ENCODE measurements at places on chromosomes 13 and 19. TPM values are rescaled to one million over a fixed set of nuclear protein-coding genes. Genes with fewer than 3 reads are reported as not detected.

IRGC gene
- not detected for total RNA-seq

ADGRE3 gene
- not detected for total RNA-seq

CEACAM3 gene
- total RNA-seq: not detected

LRRC4B gene
- total RNA-seq: 12.3 TPM

TMEM91 gene
- 0.98 TPM for total RNA-seq

ICAM5 gene
- total RNA-seq: 0.53 TPM

AP1M2 gene
- total RNA-seq: 39.4 TPM

KLK12 gene
- total RNA-seq: not detected

TPT1 gene
- total RNA-seq: 1,612 TPM

ZNF221 gene
- total RNA-seq: 5.8 TPM

LILRB1 gene
- not detected for total RNA-seq

ZNF235 gene
- 4.2 TPM for total RNA-seq

DHDH gene
- total RNA-seq: 0.10 TPM

GDF15 gene
- total RNA-seq: 93.9 TPM

- no peak for DNase-seq
These were observed 9.0 kb upstream of the UFM1 start for GRCh38 chr13:38340624-38341023.

- DNase-seq: no peak
These were observed 3.1 kb upstream of the KLK3 start for GRCh38 chr19:50851620-50852019.

GRCh38 chr13:75173457-75174356 lies 308.3 kb downstream of the TBC1D4 start:
- peak; percentile 19 for DNase-seq

GRCh38 chr19:3112375-3113099 lies 18.4 kb downstream of the GNA11 start:
- no peak for DNase-seq

DNA sequence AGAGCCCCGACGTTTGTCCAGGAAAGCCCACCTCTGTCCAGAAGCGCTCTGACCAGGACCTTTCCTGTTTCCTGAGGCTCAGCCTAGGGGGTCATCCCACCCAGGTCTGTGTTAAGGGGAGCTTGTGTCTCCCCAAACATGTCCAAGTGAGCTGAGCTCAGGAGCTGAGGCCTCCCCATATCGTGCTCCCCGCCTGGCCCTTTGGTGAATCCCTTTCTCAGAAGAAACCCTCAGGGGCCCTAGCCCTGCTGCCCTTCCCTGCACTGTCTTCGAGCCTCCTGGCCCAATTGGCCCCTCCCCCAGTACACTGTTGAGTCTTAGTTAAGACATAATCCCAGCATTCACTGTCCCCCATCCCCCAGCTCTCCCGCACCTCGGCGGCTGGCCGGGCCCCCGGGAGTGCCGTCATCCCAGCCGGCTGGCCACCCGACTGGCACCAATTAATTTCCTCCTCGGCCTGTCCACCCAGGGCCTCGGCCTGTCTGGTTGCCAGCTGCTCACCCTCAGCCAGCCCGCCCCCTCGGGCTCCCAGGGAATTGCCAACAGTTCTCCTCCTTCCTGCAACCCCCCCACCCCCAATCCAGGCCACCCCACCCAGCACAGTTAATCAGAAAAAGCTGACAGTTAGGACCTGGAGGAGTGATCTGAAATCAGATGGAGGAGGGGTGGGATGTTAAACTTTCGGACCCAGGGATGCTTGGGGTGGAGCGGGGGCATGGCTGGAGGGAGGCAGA lies 13.6 kb downstream of the IER2 start:
- peak; percentile 99 for DNase-seq

- no peak for DNase-seq
These were observed 78.0 kb downstream of the KLF5 start for GRCh38 chr13:73136776-73137175.

GRCh38 chr19:18388100-18388959 lies 2.4 kb downstream of the GDF15 start:
- no peak for DNase-seq

- no peak for DNase-seq
These were observed 515 bp downstream of the UFM1 start for GRCh38 chr13:38350114-38350617.

DNA sequence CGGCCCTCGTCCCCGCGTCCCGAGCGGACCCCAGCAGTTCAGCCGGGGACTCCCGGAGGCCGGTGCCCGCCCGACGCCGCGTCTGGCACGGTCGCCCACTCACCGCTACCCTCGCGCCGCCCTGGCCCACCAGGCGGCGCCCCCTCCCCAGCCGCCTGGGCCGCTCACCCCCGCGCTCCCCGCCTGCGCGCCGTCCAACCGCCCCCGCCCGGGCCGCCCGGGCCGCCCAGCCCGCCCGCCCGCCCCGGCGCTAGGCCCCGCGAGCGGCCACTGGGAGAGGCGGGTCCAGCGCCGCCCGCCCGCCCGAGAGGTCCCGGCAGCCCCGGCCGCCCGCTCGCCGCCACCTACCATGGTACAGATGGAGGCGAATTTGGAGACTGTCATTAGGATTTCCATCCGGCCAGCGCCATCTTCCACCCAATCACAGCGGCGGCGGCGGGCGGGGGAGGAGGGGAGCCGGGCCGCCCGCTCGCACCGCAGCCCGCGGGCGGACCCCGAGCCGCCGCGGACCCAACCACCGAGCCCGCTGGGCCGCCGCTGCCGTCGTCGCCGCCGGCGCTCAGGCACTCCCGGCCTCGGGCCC lies at the start of gene USP12:
USP12 (minus strand) TSS at position 568 of the 583 bp plus-strand sequence; CDS start at position 396, 172 bp downstream.
- no peak for DNase-seq

- no peak for DNase-seq
These were observed 85.7 kb downstream of the LACC1 start for GRCh38 chr13:43965459-43965845.

GRCh38 chr19:29685326-29685725 lies 20.1 kb downstream of the PLEKHF1 start:
- DNase-seq: no peak

DNA sequence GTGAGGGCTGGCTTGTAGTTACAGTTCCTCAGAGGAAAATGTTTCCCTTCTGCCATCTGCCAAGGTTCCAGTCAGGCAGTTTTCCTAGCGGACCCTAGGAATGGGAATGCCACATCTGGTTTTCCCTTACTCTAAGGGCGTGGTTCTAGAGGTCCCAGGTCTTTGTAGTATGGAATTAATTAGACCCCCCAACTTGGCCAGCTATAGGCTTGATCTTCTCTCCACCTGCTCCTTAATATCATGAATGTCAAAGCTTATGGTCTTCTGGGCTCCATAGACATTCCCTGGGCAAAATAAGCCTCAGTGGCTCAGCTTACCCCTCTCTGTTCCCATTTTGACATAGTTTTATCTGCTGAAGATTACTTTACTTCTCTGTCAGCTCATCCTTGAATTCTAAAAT lies 70.0 kb downstream of the ZNF568 start:
- no peak for DNase-seq

- DNase-seq: no peak
These were observed 128.8 kb downstream of the STK24 start for GRCh38 chr13:98447881-98448641.

DNA sequence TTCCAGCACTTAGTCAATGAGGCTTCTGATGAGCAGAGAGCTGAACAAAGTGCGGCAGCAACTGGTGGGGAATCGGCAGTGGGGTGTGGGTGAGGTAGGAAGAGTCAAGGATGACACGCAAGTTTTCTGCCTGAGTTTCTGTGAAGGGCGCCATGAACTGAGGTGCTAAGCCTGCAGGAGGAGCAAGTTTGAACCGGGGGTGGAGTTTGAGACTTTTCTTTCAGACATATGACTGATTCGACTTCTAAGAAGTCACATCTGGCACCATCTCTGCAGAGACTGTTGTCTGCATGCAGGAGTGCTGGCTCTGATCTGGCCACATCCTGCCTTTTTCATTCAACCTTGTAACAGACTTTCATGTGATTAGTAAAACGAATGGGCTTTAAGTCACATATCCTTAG lies 14.8 kb upstream of the GPI start:
- no peak for DNase-seq

DNA sequence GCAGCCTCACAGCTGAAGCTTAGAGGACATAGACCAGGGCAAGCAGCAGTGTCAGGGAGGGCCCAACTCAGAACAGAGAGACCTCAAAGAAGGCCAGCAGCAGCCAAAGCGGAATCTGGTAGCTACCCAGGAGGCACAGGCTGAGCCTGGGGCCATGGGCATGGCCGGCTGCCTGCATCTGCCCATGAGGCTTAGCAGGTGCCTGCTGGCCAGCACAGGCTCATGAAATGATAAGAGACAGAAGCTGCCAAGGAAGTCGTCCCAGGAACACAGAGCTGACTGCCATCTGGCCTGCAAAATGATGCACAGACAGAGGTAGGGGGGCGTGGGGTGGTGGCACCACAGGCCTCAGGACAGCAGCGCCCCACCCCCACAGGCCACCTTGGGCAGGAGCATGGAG lies 29.2 kb downstream of the TUBA3C start:
- DNase-seq: no peak

DNA sequence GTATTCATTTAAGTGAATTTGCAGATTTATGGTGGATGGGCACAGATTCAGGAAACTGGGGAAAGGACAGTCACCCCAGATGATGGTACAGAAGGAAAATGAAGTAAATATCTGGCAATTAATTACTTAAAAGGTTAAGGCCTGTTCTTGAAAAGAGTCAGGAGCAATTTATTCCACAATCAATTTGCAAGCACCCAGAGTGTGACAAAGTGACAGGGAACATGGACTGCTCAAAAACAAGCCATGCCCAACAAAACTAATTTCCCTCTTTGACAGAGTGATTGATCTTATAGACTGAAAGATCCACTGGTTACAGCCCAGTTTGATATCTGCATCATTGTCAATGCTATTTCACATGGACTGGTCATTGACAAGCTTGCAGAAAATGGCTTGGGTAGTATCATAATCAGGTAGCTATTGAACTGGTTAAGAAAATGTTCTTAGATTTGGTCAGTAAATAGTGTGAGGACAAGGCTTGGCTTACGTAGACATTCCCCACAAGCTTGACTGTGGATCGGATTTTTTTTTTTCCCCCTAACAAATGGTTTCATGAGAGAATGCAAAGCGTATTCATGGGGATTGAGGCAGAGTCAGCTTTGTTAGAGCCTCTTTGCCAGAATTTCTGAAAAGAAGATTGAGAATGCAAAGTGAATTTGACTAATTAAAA lies 584.6 kb downstream of the GPC6 start:
- DNase-seq: no peak

- no peak for DNase-seq
These were observed 198.4 kb downstream of the POU4F1 start for GRCh38 chr13:78404846-78405360.

DNA sequence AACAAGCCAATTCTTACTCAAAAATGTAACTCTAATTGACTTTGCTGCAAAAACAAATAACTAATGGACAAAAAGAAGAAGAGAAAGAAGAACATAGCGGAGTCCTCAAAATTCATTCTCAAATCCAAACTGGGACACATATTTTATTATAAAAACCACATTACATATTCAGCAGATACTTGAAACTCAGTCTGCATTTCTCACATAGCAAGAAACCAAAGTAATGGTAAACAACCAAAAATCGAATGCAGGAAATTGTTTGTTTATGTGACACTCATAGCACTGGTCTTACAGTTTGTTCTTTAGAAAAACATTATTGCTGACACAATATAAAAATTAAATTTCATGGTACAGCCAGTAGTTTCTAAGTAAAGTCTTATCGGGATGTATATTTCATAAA lies 789.8 kb downstream of the SLITRK6 start:
- DNase-seq: no peak

DNA sequence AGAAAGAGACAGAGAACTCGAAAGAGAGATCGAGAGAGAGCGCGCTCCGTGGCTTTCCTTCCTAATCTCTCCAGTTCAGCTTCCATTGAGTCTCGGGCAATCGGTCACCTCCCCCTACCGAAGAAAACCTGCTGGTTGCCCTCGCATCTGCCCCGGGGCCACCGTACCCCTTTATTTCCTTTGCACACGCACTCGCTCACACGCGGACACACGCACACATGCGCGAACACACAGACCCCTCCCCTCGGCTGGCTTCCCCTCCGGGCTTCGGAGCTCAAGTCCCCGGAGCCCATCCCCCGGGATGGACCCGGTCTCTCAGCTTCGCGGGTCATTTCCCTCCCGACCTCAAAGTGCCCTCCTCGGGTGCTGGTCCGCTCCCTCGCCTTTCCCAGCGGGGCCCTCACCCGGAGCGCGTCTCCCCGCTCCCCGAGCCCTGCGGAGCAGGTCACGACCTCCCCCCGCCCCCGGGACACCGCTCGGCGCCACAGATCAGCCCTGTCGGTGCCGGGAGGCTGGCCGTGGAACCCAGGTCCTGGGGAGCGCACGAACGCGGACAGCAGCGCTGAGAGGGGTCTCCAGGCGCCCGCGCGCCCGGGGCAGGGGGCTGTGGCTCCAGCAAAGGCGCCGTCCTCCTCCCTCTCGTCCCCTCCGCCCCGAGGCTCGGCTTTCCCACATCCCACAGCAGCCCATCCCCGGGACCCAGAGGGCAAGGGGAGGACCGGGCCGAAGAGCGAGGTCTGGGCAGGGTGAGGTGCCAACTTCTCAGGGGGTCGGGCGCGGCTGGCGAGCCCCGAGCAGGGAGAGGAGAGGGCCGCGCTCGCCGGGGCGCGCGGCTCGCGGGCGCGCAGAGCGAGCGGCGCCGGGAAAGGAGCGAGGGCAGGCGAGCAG lies 1.8 kb downstream of the DACH1 start:
- no peak for DNase-seq

Data from A172 (cell line).